ENCODE measurements at places on chromosomes 3 and 15.

- peak; percentile 40 for DNase-seq
Observed at GRCh38 chr3:157499342-157499963, 3.8 kb downstream of the VEPH1 start.

- DNase-seq: no peak
Observed at GRCh38 chr15:36218322-36218721, 361.1 kb upstream of the CDIN1 start.

- DNase-seq: no peak
Observed at GRCh38 chr3:50210176-50210509, 5.1 kb downstream of the SLC38A3 start.

DNA sequence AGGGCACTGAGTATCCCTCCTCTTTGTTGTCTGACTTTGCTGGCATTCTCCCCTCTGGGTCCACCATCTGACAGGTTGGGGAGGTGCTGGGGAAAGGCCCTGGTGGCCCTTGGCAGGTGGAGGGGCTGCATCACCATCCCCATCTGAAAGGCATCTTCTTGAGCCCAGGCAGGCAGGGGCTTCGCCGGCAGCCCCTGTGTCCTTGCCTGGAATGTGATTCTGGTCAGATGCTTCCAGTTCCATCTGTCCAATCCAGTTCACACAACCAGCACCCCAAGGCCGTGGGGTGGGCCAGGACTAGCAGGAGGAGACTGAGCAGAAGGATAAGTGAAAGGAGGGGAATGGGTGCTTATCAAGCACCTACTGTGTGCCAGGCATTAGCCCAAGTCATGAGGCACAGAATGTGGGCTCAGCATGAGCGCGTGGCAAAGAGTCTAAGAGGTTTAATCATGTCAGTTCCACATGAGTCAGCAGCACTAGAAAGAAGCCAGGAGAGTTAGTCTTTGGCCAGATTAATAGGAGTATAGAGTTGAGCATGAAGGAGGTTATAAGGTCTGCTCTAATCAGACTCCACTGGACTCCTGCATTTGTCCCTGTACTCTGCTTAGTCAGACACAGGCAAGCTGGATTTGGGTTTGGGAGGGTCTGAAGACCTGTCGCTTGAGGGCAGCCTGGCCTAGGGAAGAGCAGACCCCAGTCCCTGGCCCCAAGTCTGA is 10.5 kb upstream of the TXNRD3 start:
- DNase-seq: no peak

- DNase-seq: peak; percentile 22
Observed at GRCh38 chr3:65672871-65673815, 365.6 kb downstream of the MAGI1 start.

GRCh38 chr3:178671377-178671776 is 135.1 kb downstream of the KCNMB2 start:
- no peak for DNase-seq

DNA sequence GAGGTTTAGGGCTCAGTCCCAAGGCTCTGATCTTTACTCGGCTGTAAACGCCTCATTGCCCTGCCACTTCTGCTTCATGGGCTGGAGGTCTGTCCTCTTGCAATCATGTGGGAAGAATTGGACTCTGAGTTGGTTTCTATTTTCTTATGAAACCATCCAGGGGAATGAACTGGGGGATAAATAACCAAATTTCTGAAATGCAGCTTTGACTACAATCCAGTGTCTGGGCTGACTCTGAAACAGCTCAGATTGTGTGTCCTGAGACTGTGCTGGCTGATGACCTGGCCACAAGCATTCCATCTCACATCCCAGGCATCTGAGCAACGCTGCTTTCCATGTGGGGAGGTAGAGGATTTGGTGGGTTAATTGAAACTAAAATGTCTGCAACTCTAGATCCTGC is 71.0 kb upstream of the GALNT15 start:
- DNase-seq: no peak

GRCh38 chr3:49386056-49386756 is 25.6 kb downstream of the RHOA start:
- no peak for DNase-seq

- DNase-seq: no peak
Observed at GRCh38 chr3:75938921-75939320, 153.6 kb upstream of the ZNF717 start.

DNA sequence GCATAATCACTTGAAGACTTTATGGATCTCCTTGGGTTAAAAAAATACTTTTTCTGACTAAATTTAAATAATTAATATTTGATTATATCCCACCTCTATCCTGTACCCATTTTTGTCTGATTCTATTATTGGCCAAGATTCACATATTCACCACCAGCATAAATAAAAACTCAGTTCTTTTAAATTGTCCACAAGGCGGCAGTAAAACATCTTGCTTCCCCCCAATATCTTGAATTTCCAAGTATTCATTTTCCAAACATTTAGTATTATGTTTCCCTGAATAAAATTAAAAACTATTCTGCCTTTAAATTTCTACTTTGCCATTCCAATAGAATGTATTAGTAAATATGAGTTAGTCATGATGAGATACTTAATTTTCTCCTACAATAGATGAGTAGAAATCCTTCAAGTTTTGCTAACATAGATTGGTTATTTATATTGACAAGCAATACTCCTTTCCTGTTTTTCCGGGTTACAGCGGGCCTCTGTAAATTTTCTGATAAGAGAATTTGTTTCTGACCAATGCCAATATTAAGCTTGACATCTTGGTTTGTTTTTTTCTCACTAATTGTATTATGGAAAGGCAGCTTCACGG is 218.7 kb upstream of the MDFIC2 start:
- peak; percentile 10 for DNase-seq

- DNase-seq: no peak
Observed at GRCh38 chr15:55774113-55774970, 31.4 kb upstream of the PRTG start.

GRCh38 chr3:73729969-73730440 is 105.3 kb upstream of the PDZRN3 start:
- no peak for DNase-seq

DNA sequence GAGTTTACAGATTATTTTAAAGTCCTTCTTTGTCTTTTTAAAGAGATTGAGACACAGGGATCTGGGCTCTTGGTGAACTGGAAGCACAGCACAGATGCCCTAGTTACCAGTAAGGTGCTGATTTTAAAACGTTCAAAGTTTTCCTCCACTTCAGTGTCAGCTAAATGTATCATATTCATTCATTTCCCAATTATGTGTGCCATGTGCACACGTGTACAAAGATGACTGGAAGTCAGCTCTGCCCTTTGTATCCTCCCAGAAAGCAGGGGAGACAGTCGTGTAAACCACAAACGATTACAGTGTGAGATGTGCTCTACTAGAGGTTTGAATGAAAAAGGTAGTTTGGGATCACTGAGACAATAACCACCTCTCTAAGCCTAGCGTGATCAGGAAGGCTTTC is 730 bp downstream of the ZKSCAN7 start:
- DNase-seq: no peak

DNA sequence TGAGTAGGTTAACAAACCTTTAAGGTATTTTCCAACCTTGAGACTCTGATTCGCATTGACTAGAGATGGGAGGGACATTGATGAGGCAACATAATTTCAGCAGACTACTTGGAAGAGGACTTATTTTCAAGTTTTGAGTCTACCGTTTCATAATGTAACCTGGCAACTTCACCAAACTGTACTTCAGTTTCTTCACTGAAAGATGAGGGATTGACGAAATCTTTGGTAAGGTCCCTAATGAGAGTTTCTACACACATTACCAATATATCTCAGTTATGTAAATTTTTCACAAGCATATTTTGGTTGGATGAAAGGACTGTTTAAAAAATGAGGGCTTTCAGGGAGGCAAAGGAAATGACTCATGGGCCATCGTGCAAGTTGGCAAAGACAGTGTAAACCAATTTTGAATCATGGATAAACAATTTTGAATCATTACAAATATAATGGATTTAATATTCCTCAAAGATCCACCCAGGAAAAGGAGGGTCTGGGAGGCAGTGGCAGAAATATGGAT is 28.7 kb upstream of the SEMA6D start:
- DNase-seq: no peak

GRCh38 chr3:132682201-132682600 is 22.1 kb downstream of the UBA5 start:
- DNase-seq: no peak

GRCh38 chr15:47376190-47376589 is 341.1 kb upstream of the SEMA6D start:
- DNase-seq: no peak

- no peak for DNase-seq
Observed at GRCh38 chr3:16124636-16125035, 49.8 kb upstream of the GALNT15 start.

- DNase-seq: no peak
Observed at GRCh38 chr3:176953106-176954060, 243.9 kb downstream of the TBL1XR1 start.

- DNase-seq: no peak
Observed at GRCh38 chr15:65578904-65579728, 31.8 kb downstream of the INTS14 start.

DNA sequence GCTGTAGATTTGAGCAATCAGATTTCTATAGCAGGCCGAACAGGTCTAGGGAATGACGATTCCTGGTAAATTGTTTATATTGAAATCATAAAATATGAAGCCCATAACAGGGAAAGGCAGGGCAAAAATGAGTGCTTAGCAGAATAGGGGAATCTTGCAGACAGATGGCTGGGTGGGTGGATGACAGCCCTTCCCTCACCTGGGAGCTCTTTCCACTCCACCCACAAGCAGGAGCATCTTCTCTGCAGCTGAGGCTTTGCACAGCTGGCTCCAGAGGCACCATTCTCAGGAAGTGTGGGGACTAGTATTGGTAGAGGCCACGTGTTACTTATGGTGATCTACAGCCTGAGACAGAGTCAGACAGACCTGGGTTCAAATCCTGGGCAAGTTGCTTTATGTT is 55.9 kb upstream of the SYN2 start:
- no peak for DNase-seq

DNA sequence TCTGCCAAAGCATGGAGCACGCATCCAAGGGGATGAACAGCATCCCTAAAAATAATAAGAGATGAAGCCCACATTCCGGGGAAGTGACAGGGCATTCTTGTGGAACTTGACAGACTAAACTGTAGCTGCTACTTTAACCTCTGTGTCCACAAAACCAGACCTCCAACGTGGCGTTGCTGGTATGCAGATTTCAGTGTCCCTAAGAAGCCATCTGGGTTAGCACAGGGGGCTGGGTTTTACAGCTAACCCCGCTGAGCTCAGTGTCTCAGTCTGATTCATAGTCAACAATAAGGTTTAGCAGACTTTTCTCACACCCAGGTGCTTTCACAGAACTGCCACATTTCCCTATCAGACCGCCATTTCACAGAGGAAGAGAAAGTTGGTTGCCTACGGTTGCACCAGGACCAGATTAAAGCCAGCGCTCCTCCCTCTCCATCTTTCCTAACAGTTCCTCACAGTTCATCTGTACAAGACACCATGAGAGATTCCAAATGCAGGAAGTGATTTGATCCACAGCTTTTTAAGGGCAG is 61.6 kb upstream of the CTDSPL start:
- DNase-seq: no peak

DNA sequence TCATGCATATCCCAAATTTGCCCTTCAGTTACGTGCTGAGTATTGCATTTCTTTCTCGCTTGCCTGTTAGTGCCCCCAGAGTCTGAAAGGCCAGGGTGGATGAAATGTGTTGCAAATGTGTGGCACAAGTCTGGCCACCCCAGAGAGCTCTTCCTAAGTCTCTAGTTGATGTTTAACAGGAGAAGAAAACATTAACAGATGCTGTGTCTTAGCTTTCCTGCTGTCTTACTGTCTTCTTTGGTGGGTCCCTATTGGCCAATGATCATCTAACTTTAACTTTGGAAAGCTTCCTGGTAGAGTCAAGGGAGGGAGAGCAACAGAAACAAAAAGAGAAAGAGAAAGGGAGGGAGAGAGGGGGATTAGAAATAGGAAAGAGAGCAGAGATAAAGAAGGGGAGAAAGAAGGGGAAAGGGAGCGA is 76.7 kb upstream of the P3H2 start:
- no peak for DNase-seq

DNA sequence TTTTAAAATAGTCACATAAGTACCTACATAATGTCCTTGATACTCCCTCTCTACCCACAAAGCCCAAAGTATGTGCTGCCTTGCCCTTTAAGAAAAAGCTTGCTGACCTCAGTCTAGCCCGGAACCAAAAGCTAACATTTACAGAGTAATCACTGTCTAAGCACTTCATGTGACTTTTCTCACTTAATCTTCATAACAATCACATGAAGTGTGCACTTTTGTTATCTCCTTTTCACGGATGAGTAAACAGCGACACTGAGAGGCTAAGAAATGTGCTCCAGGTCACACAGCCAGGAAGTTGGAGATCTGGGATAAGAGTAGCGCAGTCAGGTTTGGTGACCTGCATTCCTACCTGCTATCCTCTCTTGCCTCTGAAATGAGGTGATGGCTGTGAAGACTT is 194.0 kb downstream of the ITPR1 start:
- no peak for DNase-seq

DNA sequence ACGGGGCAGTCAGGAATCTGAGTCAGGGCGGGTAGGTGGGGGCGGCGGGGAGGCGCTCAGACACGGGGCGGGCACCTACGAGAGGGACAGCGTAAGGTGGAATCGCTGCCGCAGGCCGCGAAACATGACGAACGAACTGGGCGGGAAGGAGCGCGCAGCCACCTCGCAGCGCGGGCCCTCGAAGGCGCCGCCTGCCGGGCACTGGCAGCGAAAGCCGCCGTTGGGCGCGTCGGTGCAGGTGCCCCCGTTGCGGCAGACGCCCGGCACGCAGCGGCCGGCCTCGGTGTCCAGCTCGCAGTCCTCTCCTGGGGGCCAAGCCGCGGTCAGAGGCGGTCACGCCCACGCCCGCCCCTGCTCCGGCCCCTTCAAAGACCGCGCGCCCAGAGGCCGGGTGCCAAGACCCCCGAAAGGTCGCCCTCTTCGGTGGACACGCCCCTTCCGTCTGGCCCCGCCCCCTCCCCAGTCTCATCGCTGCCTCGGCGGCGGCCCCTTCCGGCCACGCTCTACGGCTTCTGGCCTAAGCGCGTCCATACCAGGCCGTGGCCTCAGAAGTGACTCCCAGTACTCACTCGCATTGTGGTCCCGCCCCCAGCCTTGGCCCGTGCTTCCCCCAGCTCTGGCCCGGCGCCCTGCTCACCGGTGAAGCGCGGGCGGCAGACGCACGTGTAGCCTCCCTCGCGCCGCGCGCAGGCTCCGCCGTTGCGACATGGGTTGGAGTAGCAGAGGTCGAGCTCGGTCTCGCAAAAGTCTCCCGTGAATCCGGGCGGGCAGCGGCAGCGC is 6.4 kb downstream of the CELSR3 start:
- DNase-seq: no peak

- no peak for DNase-seq
Observed at GRCh38 chr3:174223626-174224025, 635.5 kb upstream of the NAALADL2 start.

GRCh38 chr3:196216089-196216564 is at the start of gene SLC51A:
Gene SLC51A, plus strand, starts transcription at chr3:196216534. Its CDS starts 179 bp downstream, at chr3:196216713.
- DNase-seq: no peak

- no peak for DNase-seq
Observed at GRCh38 chr3:64063983-64064438, 40.7 kb upstream of the PSMD6 start.

DNA sequence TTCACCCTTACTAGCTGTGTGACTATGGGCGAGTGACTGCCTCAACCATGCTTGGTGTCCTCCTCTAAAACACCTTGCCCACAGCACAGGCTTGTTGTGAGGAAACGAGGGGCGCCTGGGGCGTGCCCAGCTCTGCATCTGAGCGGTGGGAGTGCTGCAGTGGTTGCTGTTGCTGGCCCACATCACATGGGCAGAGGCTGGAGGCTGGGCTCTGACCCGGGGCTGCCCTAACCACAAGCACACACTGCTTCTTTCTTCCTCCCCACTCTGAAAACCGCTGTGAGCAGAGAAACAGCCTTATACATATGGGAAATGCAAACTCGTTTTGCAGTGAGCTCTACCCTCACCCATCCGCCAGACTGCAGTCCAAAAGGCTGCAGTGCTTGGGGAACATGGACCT is 74.8 kb upstream of the RPL32 start:
- no peak for DNase-seq

- DNase-seq: no peak
Observed at GRCh38 chr3:189941679-189942078, 179.0 kb downstream of the P3H2 start.

Data from NCI-H526 treated with DMSO at 0.1 percent for 48 hours (cell line).